ENCODE measurements at places on chromosomes 4 and X.
A peak's percentile ranks its signal among the peaks of the same experiment; 100 is the strongest.

- no peak for DNase-seq
Observed at GRCh38 chr4:8380511-8381415, 59.8 kb downstream of the ACOX3 start.

- DNase-seq: no peak
Observed at GRCh38 chr4:8073206-8073863, 85.3 kb downstream of the ABLIM2 start.

DNA sequence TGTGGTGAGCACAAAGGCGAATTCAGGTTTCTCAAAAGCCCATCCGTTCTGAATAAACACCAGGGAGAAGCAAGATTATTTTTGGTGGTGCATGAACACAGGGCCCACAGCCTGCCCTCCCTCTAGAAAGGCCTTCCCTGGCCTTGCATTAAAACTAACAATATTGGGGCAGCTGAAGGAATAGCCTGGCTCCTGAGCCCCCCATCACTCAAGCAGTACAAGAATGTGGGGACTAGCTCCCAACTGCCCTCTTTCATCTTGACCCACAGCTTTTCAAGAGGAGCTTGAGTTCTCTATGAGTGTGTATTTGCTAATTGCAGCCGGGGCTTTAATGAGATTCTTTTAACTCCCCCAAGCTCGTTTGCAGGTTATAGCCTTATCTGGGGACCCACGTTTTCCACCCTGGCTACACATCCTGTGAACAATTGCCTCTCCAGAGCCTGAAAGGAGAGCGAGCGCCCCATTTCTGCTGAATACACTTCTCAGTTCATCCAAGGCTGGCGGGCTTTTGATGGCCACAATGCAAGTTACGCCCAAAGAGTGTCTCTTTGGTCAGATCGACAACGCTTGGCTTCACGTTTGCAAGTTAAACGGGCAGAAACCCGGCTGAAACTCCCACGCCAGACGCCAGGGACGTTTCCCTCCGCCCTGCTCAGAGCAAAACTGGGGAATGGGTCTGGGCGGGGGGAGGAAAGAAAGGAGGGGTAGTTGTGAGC, 4.7 kb upstream of the GSX2 start:
- DNase-seq: no peak

DNA sequence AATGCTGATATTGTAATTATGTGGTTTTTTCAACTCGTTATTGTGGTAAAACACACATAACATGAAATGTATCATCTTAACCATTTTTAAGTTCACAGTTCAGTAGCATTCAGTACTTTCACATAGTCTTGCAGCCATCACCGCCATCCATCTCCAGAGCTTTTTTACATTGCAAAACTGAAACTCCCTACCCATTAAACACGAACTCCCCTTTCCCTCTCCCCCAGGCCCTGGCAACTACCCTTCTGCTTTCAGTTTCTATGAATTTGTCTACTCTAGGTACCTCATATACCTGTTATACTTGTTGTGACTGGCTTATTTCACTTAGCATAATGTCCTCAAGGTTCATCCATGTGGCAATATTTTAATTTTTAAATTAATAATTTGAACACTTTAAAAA, 380.6 kb downstream of the MAPK10 start:
- no peak for DNase-seq

- DNase-seq: no peak
Observed at GRCh38 chr4:89379511-89380044, 72.0 kb upstream of the GPRIN3 start.

DNA sequence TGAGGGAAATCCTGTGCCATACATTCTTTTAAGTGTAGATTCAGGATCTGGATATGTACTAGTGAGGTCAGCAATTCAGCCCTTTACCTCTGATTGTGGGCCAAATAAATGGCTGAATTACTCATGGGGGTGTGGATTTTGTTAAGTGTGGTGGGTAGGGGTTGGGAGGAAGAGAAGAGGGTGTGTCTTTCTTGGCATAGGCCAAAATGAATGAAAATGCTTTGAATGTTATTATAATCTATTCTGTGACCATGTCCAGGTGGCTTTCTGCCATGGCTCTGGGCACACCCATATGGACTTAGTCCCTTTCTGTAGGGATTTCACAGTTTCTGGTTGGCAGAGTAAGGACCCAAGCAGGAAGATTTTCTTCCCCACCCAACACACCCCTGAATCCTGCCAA, 244.3 kb downstream of the CBR4 start:
- peak; percentile 72 for DNase-seq

- DNase-seq: no peak
Observed at GRCh38 chr4:41379230-41379629, 122.5 kb downstream of the UCHL1 start.

DNA sequence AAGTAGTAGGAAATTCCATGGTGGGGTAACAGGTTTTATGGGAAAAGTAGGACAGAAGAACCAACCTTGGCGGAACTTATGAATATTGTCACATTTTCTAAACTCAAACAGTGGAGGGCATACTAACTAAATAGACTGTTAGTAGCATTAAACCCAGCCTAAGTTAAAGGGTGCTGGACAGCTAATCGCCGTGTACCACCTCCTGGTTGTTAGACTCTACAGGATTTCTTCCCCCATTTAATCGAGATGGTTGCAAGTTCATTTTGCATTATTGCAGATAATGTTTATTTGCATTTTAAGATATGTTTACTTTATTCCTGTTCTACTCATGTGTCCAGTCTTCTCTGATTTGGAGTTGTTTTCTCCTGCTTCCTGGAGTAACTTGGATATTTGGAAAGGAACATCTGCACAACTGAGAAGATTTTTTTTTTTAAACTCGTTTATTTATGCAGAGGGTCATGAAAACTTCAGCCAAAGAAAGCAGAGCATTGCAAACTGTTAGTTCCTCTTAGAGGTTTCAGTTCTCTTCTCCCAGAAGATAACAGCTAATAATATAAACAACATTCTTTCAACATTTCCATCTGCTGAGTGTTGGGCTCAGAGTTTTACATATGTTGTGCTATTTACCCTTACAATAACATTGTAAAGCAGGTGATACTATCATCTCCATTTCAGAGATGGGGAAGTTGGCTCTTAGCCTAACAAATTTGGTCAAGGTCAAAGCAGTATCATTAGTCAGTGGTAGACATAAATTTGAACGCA, 51.5 kb upstream of the TBC1D9 start:
- no peak for DNase-seq

- DNase-seq: no peak
Observed at GRCh38 chr4:777520-778262, 48.2 kb downstream of the CPLX1 start.

DNA sequence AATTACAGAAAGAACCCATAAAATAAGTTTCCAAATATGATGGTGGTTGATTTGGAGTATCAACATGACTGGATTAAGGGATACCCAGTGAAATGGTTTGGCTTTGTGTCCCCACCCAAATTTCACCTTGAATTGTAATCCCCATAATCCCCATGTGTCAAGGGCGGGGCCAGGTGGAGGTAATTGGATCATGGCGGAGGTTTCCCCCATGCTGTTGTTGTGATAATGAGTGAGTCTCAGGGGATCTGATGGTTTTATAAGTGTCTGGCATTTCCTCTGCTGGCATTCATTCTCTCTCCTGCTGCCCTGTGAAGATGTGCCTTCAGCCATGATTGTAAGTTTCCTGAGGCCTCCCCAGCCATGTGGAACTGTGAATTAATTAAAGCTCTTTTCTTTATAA, 39.1 kb downstream of the WDFY3 start:
- no peak for DNase-seq

- no peak for DNase-seq
Observed at GRCh38 chr4:100581337-100581736, 63.5 kb upstream of the EMCN start.

DNA sequence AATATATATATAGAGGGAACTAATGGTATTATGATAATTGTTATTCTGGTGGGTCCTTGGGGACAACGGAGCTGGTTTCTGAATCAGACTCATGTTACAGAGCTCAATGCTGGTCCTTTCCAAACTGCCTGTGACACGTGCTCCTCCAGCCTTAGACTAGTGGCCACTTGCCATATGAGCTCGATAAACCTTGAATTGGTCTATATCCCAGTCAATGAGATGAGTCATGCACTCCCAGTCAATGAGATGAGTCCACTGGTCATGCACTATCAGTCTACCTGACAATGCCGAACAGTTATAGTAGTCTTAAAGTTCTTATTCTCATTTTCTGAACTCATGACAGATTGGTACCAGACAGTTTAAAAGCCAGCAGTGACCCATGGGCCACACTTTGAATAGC, 325.2 kb downstream of the LDB2 start:
- DNase-seq: peak; percentile 51

- no peak for DNase-seq
Observed at GRCh38 chr4:40439519-40439918, 104.4 kb downstream of the CHRNA9 start.

DNA sequence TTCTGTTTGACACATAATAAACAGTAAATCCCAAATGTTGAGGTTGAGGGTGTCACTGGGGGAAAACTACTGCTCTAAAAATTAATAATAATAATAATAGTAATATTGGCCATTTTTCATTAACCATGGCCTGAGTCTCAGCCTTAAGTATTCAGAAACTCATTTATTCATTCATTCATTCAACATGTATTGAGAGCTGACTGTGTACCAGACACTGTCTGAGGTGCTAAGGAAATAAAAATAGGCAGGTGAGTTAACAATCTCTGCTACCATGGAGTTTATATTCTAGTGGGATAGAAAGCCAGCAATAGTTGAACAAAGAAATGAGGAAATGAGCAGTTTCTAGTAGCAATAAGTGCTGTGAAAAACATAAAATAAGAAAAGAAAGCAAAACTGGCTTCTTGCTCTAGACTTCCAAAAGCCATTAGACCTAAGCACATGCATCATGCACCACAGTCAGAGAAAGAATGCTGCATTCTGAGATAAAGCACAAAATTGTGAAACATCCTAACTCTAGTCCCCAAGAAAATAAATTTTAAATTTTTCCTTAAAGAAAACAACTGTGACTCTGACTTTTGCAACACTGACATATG, 278.7 kb downstream of the RCHY1 start:
- no peak for DNase-seq

DNA sequence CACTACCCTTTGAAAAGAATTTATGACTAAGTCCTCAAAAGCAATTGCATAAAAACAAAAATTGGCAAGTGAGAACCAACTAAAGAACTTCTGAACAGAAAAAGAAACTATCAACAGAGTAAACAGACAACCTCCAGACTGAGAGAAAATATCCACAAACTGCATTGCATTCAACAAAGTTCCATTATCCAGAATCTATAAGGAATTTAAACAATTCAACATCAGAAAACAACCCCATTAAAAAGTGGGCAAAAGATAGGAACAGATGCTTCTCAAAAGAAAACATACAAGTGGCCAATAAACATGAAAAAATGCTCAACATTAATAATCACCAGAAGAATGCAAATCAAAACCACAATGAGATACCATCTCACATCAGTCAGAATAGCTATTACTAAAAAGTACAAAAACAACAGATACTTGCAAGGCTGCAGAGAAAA, 130.2 kb downstream of the GASK1B start:
- DNase-seq: no peak

DNA sequence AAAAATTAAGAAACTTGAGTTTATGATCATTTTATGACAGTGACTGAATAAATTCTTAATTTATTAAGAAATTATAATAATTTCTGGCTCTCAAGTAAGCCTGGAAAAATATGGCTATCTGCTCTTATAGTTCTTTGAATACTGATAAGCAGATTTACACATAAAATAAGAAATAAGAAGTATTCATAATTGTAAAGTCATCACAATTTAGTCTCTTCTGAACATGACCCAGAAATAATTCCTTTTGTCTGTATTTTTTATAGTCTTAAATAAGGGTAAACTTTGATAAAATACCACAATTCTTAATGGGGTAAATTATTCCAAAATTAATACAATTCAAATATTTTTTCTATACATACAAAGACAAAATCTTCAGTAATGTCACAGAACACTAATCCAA, 72.7 kb downstream of the ANKRD17 start:
- DNase-seq: no peak

- no peak for DNase-seq
Observed at GRCh38 chr4:25504932-25505636, 128.0 kb downstream of the ANAPC4 start.

DNA sequence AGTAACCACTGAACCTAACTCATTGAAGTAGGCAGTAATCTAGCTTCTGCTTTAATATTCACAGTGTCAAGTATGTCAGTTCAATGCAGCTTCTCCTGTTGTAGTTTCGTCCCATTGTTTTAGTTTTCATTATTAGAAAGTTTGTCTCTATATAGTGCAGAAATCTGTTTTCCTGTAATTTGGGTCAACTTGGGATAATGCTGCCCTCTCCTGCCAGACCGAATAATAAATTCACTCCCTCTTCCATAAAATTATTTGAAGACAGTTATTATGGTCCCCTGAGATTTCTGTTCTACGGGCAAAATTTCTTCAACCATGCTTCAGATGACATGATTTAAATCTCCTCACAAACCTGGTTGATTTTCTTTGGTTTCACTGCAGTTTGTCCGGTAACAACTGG, 4.6 kb upstream of the LUZP4 start:
- DNase-seq: no peak

GRCh38 chrX:19024366-19024765, 40.5 kb upstream of the PHKA2 start:
- no peak for DNase-seq

Data from mucosa of gallbladder (tissue), 1 donor.